Right lung (tissue), 10 donors: ENCODE measurements at places on chromosomes 5 and 9. TPM values are rescaled to one million over a fixed set of nuclear protein-coding genes. Genes with fewer than 3 reads are reported as not detected.

DMRT2 gene
- 0.08 TPM for polyA plus RNA-seq

DNA sequence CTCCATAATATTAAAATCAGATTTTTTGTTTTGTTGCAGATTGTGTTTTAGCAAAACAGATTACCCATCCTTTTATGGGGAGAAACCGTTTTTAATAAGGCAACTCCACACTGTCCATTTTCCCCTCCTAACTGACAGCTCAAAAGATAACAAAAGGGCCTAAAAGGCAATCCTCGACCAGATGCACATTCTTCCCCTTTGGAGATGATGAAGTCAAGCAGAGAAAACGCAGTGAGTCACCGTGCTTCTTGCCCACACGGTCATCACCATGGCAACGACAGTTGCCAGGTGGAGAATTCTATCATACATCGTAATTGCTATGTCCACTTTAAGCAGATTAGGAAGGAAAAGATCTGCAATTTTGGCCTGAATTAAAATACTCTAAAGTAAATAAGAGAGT lies 96.4 kb downstream of the DIRAS2 start:
- DNase-seq = no peak

DNA sequence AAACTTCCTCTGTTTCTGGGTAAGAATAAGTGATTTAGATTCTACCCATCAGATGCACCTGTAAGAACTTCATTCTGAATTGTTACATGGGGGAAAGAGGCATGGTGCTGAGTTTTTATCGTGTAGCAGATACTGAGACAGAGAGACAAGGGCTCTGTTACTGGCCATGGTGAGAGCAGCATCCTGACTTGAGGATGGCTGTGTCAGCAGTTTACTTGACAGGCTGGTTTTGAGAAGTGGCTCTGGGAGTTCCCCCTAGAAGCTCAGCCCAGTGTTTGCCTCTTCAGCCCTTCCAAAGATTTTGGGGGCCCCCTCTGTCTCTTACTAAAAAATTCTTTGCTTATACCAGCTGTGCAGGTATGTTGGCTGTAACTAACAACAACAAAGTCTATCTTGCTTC lies 510.5 kb downstream of the LRRC70 start:
- DNase-seq = no peak

CBY3 gene
- polyA plus RNA-seq = 0.77 TPM

DNA sequence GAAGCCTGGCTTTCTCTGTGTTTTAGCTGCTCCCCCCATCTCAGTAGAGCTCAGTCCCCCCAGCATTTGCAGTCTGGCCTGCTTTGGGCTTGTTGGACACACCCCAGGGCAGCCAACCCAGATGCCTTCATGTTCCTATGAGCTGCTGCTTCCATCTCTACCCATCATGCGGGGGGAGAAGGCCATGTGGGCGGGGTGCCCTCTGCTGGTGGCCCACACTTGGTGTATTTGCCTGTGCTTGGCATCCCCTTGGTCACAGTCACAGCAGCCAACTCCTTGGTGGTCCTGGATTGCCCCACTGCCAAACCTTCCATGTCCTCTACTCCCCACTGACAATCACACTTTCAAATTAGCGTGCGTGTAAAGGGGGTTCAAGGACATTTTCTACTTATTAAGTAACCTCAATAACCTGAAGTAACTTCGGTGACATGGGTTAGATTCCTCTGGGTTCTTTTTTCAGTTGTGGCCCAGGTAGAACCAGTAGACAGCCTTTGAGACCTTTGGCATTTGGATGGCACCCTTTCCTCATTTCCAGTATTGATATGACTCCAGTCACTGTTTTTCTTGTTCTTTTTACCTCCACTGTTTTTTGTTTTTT lies 42.8 kb downstream of the SNX30 start:
- no peak for DNase-seq

AKNA gene
- polyA plus RNA-seq = 38.6 TPM

GRCh38 chr9:23850690-23851629 lies 24.9 kb upstream of the ELAVL2 start:
- no peak for DNase-seq

DNA sequence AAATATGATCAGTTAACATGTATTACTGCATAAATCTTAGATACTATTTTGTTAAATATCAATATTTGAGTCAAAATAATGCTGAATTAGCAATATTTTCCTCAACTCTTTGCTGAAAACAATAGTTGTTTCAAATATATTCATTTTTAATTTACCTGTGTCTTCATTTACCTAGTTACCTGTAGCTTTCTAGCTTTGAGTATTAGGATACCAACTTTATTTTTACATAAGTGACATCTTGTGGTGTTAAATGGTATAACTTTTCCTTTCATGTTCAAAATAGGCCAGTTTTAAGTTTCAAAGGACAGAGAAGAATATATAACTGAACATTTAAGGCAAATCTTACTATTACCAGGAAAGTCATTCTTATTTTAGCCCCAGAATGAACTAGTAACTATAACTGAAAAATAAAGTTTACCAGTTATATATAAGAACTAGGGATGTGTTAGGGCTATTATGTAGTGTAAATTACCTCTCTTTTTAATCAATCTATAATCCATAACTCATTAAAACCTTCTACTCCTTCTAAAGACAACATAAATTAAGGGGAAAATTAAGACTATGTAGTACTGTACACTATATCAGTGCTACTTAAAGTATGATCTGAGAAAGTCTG lies 25.3 kb downstream of the AP3B1 start:
- DNase-seq = no peak

- DNase-seq = no peak
These were observed 18.7 kb upstream of the NEURL1B start for GRCh38 chr5:172622091-172623046.

DNA sequence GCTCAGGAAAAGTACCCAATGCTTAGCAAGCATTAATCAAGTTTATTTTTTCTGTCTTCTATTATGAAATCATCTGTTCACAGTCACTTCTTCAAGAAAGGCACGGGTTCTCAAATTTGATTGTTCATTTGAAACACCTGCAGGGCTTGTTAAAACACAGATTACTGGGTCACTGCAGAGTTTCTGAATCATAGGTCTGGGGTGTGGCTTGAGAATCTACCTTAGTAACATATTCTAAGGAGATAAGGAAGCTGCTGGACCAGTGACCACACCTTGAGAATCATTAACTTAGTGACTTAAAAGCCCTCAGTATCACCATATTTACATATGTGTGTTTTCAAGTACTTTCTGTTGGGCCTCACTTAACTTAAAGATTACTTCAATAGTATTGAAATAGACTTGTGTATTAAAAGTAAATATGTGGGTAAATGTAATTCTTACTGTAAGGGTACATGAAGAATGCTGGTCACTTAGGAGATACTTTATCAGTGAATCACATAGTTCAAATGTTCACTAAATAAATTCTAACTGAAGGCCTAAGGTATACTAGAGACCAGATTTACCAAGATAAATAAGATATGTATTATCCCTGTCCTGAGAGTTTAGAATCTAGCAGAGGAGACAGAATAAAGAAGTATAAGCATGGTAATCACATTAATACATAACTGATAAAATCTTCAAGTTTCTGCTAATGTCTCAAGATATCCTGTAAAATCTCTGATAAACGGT lies 1342.1 kb upstream of the C9orf72 start:
- no peak for DNase-seq
